ENCODE measurements at places on chromosomes 3 and 15.

DNA sequence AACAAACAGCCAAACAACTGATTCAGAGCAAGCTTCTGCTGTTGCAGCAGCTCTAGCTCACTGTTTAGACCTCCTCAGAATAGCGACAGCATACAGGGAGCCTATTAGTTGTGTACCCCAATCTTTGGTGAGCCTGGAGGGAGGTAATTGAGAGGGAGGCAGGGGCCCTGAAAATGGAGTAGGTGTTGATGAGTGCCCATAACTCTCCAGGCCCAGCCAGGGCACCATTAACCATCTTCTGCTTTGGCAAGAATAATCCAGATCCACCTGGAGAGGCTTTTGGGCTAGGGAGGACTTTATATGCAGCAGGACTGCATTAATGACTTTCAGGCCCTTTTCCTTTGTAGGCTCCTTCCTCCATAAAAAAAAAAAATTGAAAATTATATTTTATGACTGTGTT, 20.9 kb downstream of the PLCL2 start:
- ATAC-seq = no peak

DNA sequence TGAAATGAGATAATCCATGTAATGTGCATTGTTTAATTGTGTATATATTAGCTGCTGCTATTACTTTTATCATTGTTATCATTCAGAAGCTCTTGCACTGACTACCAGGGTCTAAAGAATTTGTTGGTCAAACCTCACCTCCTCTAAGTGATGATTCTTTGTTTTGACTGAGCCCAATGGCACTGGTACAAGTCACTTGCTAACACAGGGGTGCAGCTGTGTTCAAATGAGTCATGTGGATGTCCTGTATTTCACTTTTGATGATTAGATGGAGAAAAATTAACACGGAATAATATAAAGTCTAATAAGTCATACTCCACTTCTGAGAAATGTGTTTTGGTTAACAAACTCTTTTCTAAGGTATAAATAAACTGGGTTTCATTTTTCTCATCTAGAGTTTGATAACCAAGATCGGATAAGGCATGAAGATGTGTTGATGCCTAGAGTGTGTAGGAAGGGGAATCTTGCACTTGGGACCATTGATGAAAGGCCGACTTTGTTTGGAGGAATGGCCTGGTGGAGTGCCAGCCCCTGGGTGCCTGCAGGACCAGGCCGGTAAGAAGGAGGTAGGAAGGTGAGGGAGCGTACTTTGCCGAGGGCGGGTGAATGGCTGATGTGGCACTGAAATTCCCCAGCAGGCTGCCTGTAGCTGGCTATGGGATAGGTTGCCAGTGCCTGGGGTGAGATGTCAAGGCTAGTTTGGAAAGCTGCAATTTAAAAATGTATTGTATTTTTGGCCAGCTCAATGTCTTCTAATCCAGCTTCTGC, 244.7 kb upstream of the ZPLD1 start:
- peak; percentile 66 for ATAC-seq

- ATAC-seq = no peak
Measured at GRCh38 chr3:9441501-9442221, 44.2 kb downstream of the SETD5 start.

DNA sequence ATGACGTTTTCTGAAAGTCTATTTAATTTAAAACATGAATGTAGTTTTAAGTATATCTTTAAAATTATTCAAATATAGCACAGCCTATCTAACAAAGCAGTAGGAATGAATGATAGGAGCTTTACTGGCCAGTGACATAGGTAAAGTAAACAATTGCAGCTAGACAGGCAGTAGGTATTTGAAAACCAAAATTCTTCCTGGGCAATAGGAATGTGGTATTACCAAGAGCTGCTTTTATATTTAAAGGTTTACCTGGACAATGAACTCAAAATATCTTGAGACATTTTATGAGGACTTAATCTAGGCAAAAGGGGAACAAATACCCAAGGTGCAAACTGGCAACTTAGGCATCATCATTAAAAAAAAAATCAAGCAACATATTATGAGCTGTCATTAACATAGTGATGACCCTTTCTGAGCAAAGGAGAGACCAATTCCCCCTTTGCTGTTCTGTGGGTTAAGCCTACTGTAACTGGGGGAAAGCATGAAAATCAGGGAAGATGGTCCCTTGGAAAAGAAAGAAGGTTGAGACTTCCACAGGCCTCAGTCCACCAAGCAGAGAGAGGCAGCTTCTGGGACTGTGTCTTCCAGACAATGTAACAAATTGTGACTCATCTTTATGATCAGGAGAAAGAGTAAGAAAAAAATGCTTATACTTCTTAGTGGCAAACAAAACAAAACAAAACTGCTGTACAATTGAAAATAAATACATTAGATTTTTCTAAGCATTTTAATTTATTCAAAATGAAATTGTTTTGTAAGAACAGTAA, 12.9 kb downstream of the ISL2 start:
- no peak for ATAC-seq

DNA sequence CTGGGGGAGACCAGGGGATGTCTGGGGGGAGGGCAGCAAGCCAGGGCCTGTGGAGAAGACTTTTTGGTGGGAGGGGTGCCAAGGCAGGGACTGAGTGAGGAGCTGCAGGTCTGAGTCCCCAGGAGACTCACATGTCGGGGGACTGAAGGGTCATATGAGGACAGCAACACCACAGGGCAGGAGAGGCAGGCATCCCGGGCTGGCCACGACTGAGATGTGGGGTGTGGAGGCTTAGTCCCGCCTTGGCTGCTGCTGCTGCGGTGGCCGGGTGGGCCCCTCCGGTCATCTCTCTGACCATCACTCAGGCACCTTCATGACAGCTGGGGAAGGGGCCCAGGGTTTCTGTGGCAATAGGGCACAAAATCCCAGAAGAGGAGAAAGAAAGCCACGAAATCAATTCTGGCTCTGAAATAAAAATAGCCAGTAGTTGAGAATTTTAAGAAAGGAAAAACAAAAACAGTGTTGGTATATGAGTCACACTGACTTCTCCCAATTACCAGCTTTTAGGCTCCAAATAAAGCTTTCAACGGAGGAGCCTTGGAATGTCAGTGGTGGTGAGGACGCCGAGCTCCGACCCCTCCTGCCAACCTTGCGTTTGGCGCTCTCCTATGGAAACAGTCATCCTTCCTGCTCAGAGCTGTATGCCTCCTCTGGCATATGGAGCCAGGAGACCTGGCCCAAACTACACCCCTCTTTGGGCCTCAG, 52.9 kb upstream of the ITGA11 start:
- ATAC-seq = no peak

DNA sequence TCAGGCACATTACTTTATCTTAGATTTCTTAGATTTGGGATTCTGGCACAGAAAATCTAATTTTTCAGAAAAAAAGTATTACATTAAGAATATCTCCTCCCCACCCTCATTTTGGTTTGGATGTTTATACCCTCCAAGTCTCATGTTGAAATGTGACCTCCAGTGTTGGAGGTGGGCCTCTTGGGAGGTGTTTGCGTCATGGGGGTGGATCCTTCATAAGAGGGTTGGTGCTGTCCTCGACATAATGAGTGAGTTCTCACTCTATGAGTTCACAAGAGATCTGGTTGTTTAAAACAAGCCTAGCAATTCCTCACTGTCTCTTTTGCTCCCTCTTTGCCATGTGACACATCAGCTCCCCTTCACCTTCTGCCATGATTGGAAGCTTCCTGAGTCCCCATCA, 45.6 kb upstream of the WWTR1 start:
- ATAC-seq = no peak

DNA sequence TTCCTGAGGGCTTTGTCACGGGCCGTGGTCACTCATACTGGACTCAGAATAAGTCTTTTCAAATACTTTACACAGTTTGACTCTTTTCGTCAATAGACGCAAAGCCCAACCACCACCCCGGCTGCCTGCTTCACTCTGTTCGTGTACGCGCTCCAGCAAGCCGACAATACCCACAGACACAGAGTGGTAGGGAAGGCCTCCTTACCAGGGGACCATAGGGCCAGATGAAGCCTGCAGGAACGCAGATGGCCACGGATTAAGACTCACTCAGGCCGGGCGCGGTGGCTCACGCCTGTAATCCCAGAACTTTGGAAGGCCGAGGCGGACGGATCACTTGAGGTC, 29.7 kb downstream of the EFCAB12 start:
- ATAC-seq = peak; percentile 44

- ATAC-seq = no peak
Measured at GRCh38 chr3:133014325-133014724, 23.9 kb upstream of the TMEM108 start.

- ATAC-seq = peak; percentile 58
Measured at GRCh38 chr15:88911766-88912118, 1.4 kb downstream of the MFGE8 start.

- peak; percentile 20 for ATAC-seq
Measured at GRCh38 chr15:40925863-40926658, 3.1 kb upstream of the DLL4 start.

DNA sequence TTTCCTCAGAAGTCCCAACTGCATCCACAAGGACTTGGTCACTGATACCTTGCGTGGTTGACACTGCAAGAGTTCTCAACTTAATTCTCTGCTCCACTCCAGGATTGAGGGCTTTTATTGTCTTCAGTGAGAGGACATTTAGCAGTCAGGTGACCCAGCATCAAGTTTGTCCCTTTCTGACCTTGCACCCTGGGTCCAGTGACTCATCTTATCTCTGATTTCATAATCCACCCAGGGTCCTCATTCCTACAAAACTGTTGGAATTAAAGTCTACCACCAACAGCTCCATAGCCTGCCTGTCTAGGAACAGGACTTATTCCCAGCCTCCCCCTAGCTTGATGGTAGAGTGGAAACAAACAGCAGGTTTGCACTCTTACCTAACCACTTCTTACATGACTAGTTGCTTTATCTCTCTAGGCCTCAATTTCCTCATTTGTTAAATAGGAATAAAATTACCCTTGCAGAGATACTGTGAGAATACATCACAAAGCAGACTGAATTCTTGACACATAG, 151.3 kb upstream of the LPP start:
- ATAC-seq = no peak

- no peak for ATAC-seq
Measured at GRCh38 chr15:62165793-62166375, 799 bp upstream of the C2CD4B start.

DNA sequence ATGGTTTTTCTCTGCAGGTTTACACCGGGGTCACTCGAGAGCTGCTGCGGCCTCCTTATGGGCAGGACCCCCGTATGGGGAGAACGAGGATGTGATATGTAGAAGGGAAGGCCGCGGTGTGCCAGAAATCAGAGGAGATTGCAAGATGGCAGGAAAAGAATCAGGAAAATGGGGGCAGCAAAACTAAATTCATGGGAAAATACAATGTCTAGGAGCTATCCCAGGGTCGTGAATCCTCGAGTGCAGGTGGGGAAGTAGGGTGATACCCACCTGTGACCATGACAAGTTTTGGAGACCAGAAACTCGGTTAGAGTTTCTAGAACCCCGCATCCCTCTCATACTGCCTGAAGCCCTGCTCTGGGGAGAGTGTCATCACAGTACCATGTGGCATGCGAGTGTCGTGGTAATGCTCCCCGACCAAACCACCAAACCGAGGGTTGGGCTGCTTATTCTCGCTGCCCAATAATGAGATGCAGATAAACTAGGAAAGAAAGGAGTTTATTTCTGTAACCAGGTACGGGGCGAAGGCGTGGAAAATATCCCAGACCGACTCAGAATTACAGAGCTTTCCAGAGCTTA, 781 bp downstream of the TRNT1 start:
- ATAC-seq = peak; percentile 51

- peak; percentile 72 for ATAC-seq
Measured at GRCh38 chr3:23017801-23018200, 185.3 kb upstream of the UBE2E2 start.

GRCh38 chr15:89395996-89396395, 61.4 kb upstream of the POLG start:
- no peak for ATAC-seq

DNA sequence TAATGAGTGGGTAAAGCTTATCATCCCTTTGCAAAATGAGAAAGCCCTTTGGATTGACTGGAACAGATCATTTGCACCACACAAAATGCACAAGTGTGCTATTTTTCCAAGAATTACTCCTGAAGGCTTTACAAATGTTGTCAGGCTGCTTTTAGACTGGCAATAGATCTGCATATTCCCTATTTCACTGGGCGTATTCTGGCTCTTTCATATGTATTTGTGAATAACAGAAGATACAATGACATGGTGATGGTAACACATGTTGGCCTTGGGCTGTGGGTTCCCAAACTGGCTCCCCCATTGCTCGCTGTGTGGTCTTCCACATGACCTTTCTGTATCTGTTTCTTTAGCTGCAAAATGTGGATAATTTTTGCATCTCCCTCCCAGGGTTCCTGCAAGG, 303.4 kb upstream of the CHRM5 start:
- ATAC-seq = no peak

GRCh38 chr15:47289656-47290055, 427.6 kb upstream of the SEMA6D start:
- no peak for ATAC-seq

DNA sequence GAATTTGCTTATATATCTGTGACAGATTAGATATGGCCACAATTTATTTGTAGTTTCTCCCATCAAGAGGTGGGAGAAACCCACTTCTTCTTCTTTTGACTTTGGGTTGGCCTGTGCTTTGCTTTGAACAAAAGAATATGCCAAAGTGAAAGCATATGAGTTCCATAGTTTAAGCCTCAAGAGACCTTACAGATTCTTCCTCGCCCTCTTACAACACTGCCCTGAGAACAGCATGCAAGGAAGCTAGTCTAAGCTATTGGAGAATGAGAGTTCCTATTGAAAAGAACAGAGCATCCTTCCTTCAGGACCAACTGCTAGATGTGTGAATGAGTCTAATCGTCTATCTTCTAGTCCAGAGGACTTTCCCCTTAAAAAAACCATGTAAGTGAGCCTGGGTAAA, 394.8 kb downstream of the TUSC7 start:
- no peak for ATAC-seq

- no peak for ATAC-seq
Measured at GRCh38 chr15:37034835-37035748, 65.3 kb downstream of the MEIS2 start.

- peak; percentile 46 for ATAC-seq
Measured at GRCh38 chr3:179146911-179147513, 1.1 kb upstream of the PIK3CA start.

GRCh38 chr3:101383156-101383575, 62.8 kb upstream of the IMPG2 start:
- no peak for ATAC-seq

DNA sequence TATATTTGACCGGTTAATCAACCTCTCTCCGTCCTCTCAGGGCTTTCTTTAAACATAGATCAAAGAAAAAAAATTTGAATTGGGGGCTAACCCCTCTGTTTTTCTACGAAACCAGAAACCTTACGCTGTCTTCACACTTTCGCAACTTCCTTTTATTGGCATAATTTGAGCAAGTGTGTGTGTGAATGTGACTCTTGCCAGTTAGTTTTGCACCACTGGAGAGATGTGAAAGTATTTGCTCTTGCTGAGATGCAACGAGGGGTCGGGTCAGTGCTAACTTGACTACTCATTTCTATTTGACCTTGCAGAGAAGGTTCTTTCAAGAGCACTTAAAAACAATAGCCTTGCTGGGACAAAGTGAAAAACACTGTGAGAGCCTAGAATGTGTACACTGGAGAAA, 81.2 kb downstream of the FAM43A start:
- no peak for ATAC-seq

GRCh38 chr3:192719964-192720363, 7.4 kb downstream of the FGF12 start:
- no peak for ATAC-seq

Measured in esophagus mucosa (tissue), 1 donor.